Stomach (tissue), 19 donors: ENCODE measurements at places on chromosomes 12 and 14. TPM values are rescaled to one million over a fixed set of nuclear protein-coding genes. Genes with fewer than 3 reads are reported as not detected.

KRT8 gene
- total RNA-seq: 208 TPM

- no peak for DNase-seq
- H3K27me3 ChIP-seq: no peaks in the 10 kb centered on the region
- H3K27ac ChIP-seq: no peak overlapping the region
- peaks cover 14% of the 10 kb centered on the region for H3K4me1 ChIP-seq
Observed at GRCh38 chr14:69318241-69318640, 58.3 kb downstream of the GALNT16 start.

LHX5 gene
- total RNA-seq: not detected

GRCh38 chr12:132724506-132725241 lies 14.0 kb downstream of the PGAM5 start:
- no peak overlapping the region for H3K27ac ChIP-seq
- H3K4me3 ChIP-seq: no peak overlapping the region
- no peaks in the 10 kb centered on the region for H3K4me1 ChIP-seq
- no peaks in the 10 kb centered on the region for H3K27me3 ChIP-seq
- no peak for DNase-seq

GRCh38 chr14:69610020-69610873 lies 1.1 kb upstream of the SUSD6 start:
- H3K4me3 ChIP-seq: peak overlapping the region; percentile 65
- H3K4me1 ChIP-seq: peaks cover 38% of the 10 kb centered on the region
- H3K27me3 ChIP-seq: no peaks in the 10 kb centered on the region
- DNase-seq: no peak
- H3K36me3 ChIP-seq: no peaks in the 10 kb centered on the region

- H3K36me3 ChIP-seq: no peaks in the 10 kb centered on the region
- H3K4me1 ChIP-seq: peaks cover under 1% of the 10 kb centered on the region
- no peak overlapping the region for H3K27ac ChIP-seq
- H3K4me3 ChIP-seq: no peak overlapping the region
- no peak for DNase-seq
Observed at GRCh38 chr12:67509666-67510386, 138.7 kb upstream of the DYRK2 start.

GRCh38 chr12:107679336-107679735 lies 6.3 kb upstream of the PWP1 start:
- no peak overlapping the region for H3K27ac ChIP-seq
- H3K27me3 ChIP-seq: no peaks in the 10 kb centered on the region
- H3K4me1 ChIP-seq: no peaks in the 10 kb centered on the region
- H3K36me3 ChIP-seq: no peaks in the 10 kb centered on the region

RD3L gene
- not detected for total RNA-seq

GRCh38 chr14:98622208-98623051 lies 649.6 kb downstream of the BCL11B start:
- H3K4me3 ChIP-seq: no peak overlapping the region
- no peaks in the 10 kb centered on the region for H3K27me3 ChIP-seq
- H3K4me1 ChIP-seq: no peaks in the 10 kb centered on the region

- no peaks in the 10 kb centered on the region for H3K4me1 ChIP-seq
- no peak overlapping the region for H3K27ac ChIP-seq
- H3K4me3 ChIP-seq: no peak overlapping the region
- no peak for DNase-seq
- H3K27me3 ChIP-seq: no peaks in the 10 kb centered on the region
Observed at GRCh38 chr12:133202493-133203343, 21.4 kb downstream of the ZNF268 start.

- H3K4me1 ChIP-seq: no peaks in the 10 kb centered on the region
- no peak overlapping the region for H3K27ac ChIP-seq
- no peaks in the 10 kb centered on the region for H3K27me3 ChIP-seq
- H3K4me3 ChIP-seq: no peak overlapping the region
- no peaks in the 10 kb centered on the region for H3K36me3 ChIP-seq
- peak; percentile 50 for DNase-seq
Observed at GRCh38 chr12:97556302-97556779, 93.7 kb downstream of the RMST start.

CDKN1B gene
- 22.9 TPM for total RNA-seq

DNA sequence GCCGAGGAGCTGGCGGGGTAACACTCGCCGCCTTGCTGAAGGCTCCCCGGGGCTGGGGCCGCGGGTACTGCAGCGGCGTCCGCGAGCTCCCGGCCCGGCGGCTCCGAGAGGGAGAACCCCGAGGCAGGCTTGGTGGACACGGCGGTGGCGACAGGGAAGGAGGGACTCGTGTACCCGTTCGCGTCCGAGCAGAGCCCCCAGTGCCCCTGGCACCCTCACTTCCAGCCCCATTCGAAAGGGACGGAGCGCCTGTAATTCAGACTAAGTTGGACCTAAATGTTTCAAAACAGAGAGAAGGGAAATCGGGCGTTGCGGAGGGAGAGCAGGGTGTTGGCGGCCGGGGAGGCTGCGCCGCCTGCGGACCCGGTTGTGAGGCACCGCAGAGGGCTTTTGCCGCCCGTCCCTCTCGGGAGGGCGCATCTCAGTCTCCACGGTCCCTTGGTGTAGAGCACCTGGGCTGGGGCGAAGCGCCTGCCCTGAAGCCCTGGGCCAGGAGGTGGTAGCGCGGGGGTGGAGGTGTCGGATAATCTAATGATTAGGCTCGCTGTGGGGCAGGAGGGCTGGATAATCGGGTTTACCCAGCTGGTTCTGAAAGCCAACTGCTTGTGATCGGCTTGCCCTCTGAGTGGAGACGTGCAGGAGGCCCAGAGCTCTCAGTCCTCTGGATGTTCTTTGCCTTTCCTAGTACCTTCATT lies 771 bp downstream of the DAAM1 start:
- H3K36me3 ChIP-seq: no peaks in the 10 kb centered on the region
- H3K4me1 ChIP-seq: peaks cover 8% of the 10 kb centered on the region
- no peak for DNase-seq

GRCh38 chr14:43418324-43418723 lies 1088.8 kb downstream of the FSCB start:
- no peaks in the 10 kb centered on the region for H3K27me3 ChIP-seq
- H3K4me1 ChIP-seq: no peaks in the 10 kb centered on the region
- H3K36me3 ChIP-seq: no peaks in the 10 kb centered on the region
- no peak overlapping the region for H3K4me3 ChIP-seq
- no peak for DNase-seq

DNA sequence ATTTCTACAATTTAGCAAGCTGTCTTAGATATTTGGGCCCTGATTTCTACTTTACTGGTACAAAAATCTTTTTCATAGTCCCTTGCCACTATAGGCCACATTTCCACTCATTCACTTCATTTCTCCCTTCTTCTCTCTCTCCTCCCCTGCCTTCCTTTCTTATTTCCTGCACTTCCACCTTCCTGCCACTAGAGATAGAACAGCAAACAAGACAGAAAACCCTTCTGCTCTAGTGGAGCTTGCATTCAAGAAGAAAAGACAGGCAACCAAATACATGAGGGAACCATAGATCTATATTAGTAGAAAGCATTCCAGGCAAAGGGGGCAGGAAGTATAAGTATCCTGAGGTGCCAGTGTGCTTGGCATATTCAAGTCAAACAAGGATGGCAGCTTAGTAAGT lies 623.5 kb downstream of the FLRT2 start:
- H3K27ac ChIP-seq: no peak overlapping the region
- no peaks in the 10 kb centered on the region for H3K27me3 ChIP-seq
- H3K36me3 ChIP-seq: no peaks in the 10 kb centered on the region

DNA sequence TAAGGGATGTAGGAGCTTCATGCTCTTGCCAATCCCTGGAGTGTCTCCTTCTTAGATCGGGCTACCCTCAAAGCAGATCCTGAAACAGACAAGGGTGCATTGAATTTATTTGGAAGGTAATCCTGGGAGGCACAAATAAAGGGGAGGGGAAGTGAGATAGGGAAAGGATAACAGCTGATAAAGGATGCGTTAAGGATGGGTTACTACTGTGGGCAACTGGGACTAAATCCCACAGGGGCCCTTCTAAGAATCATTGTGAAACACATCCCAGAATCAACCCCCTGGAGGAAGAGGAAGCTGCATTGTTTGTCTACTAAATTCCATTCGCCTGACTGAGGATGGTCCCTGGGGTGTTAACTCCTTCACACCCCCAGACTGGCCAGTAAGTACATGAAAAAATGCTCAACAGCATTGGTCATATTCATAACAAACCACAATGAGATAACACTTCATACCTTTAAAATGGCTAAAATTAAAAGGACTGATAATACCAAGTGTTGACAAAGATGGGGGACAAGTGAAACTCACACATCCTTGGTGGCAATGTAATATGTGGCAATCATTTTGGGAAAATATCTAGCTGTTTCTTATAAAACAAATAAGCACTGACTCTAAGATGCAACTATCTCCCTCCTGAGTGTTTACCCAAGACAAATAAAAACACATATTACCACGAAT lies 37.0 kb upstream of the CMKLR1 start:
- DNase-seq: no peak
- H3K36me3 ChIP-seq: no peaks in the 10 kb centered on the region
- no peak overlapping the region for H3K27ac ChIP-seq
- H3K4me1 ChIP-seq: peaks cover 13% of the 10 kb centered on the region

GYS2 gene
- not detected for total RNA-seq

PPP1R36 gene
- not detected for total RNA-seq

NID2 gene
- 31.9 TPM for total RNA-seq

DNA sequence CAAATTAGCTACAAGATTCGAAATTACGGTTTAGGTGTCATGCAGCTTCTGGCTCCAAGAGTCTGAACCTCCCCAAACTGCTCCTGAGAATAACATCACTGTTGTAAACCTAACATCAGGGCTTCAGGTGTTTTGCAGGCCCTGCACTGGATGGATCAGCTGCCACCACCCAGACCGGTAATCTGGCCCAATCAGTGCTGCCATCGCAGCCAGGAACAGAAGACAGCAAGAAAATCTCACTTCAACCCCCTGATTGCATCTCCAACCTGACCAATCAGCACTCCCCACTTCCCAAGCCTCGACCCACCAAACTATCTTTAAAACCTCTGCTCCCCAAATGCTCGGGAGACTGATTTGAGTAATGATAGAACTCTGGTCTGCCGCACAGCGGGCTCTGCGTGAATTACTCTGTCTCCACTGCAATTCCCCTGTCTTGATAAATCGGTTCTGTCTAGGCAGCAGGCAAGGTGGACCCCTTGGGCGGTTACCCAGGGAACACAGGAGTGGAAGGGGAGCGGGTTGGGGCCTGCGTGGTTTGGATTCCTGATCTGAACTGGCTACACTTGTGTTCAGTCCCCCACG lies 268.5 kb upstream of the SFSWAP start:
- no peak overlapping the region for H3K4me3 ChIP-seq
- DNase-seq: no peak
- no peaks in the 10 kb centered on the region for H3K36me3 ChIP-seq
- peaks cover 32% of the 10 kb centered on the region for H3K27me3 ChIP-seq
- no peak overlapping the region for H3K27ac ChIP-seq

ADCY4 gene
- 33.3 TPM for total RNA-seq

DNA sequence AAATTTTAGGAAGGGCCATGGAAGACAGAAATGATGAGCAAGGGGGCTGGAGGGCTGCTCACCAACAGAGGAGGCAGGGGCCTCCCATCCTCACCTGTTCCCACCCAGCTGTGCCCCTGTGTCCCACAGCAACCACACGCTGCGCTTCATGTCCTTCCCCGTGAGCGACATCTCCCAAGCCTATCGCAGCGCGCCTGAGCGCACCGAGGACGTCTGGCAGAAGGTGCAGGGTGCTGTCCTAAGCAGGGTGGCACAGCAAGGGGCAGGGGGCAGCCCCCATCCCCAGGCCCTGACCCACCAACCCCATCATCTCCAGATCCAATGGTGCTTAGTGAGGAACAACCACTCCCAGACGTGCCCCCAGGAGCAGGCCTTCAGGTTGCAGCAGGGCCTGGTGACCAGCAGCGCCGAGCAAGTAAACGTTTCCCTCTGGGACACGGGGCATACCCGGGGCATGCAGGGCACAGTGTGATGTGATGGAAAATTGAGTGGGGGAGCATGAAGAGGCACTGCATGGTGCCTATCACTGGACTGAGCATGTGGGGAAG lies 8.1 kb downstream of the CARMIL3 start:
- DNase-seq: no peak
- H3K4me3 ChIP-seq: no peak overlapping the region
- no peaks in the 10 kb centered on the region for H3K27me3 ChIP-seq

LRFN5 gene
- not detected for total RNA-seq

SIX1 gene
- total RNA-seq: not detected

- no peaks in the 10 kb centered on the region for H3K4me1 ChIP-seq
- no peaks in the 10 kb centered on the region for H3K27me3 ChIP-seq
- no peak overlapping the region for H3K4me3 ChIP-seq
- no peaks in the 10 kb centered on the region for H3K36me3 ChIP-seq
Observed at GRCh38 chr14:36553656-36554260, 28.7 kb downstream of the NKX2-8 start.

DNA sequence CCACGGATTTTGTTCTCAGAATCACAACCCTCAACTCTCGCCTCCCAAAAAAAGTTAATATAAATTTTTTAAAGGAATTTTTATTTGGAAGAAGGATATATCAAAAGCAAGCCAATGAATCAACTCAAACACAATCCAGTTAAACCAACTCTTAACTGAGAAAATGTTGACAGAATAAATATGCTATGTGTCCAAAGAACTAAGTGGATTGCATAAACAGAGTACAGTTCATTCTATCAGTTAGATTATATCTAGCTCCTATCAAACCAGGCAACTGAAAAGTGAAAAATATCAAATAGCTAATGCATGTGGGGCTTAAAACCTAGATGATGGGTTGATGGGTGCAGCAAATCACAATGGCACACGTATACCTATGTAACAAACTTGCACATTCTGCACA lies 16.6 kb downstream of the SLC41A2 start:
- no peaks in the 10 kb centered on the region for H3K27me3 ChIP-seq
- H3K36me3 ChIP-seq: no peaks in the 10 kb centered on the region
- H3K27ac ChIP-seq: no peak overlapping the region

TMTC1 gene
- total RNA-seq: 76.8 TPM

GRCh38 chr14:67962215-67962644 lies 142.7 kb downstream of the RAD51B start:
- no peaks in the 10 kb centered on the region for H3K36me3 ChIP-seq
- H3K27ac ChIP-seq: peak overlapping the region; percentile 73
- DNase-seq: peak; percentile 74
- H3K4me1 ChIP-seq: peaks cover 60% of the 10 kb centered on the region
- H3K27me3 ChIP-seq: no peaks in the 10 kb centered on the region

BBOF1 gene
- total RNA-seq: 1.8 TPM

WDR89 gene
- total RNA-seq: 2.3 TPM
